ENCODE measurements at places on chromosomes 7 and 10. TPM values are rescaled to one million over a fixed set of nuclear protein-coding genes. Genes with fewer than 3 reads are reported as not detected.
A peak's percentile ranks its signal among the peaks of the same experiment; 100 is the strongest.

- DNase-seq: peak; percentile 35
Observed at GRCh38 chr10:119651514-119652360, 557 bp downstream of the BAG3 start.

Gene NUDT1
- total RNA-seq: 79.3 TPM

Gene OPTN
- 121 TPM for total RNA-seq

DNA sequence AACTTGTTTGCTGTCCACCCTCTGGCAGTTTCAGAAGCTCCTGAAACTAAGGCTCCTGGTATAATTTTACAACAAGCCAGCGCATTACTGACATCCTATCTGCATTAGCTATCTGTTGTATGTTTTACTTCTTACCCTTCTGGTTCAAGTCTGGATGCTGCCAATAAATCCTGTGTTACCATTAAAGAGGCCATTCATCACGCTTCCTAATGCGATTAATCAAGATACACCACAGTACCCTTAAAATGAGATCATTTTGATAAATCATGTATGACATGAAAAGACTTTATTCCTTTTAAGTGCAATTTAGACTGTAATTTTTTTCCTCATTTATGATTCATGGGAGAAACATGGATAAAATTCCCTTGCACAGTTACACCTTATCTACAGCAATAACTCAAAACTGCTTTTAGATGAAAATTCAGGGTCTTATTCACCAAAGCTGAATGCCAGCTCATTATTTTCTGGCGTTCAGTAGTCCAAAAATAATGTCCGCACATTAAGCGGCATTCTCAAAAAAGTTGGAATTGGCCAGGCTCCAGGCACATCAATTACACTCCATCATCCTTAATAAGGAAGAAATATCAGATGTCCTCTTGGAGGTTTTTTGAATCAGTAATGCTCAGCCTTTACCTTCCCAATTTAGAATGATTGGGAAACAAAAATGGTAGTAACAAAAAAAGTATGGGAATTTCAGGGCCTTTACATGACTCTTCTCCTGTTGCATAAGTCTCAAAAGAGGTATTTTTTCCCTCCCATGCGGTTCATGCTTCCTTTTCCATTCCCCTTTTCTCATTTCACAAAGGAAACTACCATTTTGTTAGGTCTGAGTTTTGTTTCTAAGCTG, 878.5 kb downstream of the LRMDA start:
- DNase-seq: no peak

- DNase-seq: peak; percentile 3
Observed at GRCh38 chr7:141071855-141072547, 1.9 kb upstream of the TMEM178B start.

Gene TMEM270
- total RNA-seq: not detected

Gene NFE2L3
- 18.5 TPM for total RNA-seq

DNA sequence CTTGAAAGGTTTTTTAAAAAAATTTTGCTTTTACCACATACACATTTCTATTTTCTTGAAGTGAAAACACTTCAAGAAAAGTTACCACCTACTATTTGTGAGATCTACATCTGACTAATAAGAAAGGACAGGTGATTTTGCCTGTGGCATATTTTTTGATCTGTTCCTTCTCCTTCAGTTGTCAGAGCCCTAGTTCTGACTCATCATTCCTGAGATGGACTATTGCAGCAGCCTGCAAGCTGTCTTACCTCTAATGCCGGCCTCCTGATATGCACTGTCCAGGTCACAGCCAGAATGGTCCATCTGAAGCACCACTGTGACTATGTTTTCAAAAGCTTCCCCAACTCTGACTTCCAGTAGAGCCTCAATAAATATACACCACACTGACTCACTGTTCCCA, 28.2 kb upstream of the ANK3 start:
- no peak for DNase-seq

Gene LRRD1
- total RNA-seq: not detected

GRCh38 chr7:121042195-121042594, 53.7 kb downstream of the CPED1 start:
- DNase-seq: no peak

GRCh38 chr10:57098146-57098545, 737.1 kb upstream of the ZWINT start:
- no peak for DNase-seq

DNA sequence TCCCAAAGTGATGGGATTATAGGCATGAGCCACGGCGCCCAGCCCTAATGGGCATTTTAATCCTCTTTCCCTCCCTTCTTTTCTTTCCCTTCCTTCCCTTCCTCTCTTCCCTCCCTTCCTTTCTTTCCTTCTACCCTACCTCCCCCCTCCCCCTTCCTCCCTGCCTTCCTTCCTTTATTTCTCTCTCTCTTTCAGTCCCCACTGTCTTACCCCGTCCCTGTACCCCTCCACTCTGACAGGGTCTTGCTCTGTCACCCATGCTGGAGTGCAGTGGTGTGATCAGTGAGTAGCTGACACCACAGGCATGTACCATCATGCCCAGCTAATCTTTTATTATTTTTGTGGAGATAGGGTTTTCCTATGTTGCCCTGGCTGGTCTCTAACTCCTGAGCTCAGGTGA, 24.2 kb downstream of the LCOR start:
- no peak for DNase-seq

Measured in activated T-cell treated with anti-CD3 and anti-CD28 coated beads, Interleukin-2, amount 50 U/mL, for 72 hours (primary cell).